Activated naive CD4-positive, alpha-beta T cell treated with anti-CD3 and anti-CD28 coated beads, Interleukin-2, amount 10 ng/mL, durations not matched to agents 7 days and 5 days (primary cell): ENCODE measurements at places on chromosomes 1 and 21.
A peak's percentile ranks its signal among the peaks of the same experiment; 100 is the strongest.

GRCh38 chr1:22283596-22283995 lies 140.7 kb upstream of the WNT4 start:
- no peak for DNase-seq

DNA sequence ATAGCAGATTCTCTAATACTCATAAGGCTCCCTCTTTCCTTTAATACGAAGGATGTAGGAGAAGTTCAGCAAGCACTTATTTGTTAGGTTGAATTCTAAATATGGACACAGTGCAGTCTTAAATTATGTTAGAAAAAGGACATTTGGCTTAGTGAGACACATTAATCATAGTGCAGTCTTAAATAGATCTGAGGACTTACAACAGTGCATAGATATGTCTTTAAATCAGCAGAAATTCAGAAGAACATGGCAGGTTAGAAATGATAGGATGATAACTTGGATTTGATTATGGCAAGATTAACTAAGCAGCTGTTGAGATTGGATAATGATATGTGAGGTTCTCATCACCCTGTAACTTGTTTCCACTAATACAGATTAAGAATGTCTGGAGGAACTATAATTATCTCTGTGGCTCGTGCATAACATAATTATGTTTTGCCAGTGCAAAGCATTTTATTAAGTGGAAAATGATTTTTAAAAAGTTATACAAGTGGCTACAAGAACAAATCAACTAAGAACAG lies 485.9 kb downstream of the USP25 start:
- DNase-seq = no peak

DNA sequence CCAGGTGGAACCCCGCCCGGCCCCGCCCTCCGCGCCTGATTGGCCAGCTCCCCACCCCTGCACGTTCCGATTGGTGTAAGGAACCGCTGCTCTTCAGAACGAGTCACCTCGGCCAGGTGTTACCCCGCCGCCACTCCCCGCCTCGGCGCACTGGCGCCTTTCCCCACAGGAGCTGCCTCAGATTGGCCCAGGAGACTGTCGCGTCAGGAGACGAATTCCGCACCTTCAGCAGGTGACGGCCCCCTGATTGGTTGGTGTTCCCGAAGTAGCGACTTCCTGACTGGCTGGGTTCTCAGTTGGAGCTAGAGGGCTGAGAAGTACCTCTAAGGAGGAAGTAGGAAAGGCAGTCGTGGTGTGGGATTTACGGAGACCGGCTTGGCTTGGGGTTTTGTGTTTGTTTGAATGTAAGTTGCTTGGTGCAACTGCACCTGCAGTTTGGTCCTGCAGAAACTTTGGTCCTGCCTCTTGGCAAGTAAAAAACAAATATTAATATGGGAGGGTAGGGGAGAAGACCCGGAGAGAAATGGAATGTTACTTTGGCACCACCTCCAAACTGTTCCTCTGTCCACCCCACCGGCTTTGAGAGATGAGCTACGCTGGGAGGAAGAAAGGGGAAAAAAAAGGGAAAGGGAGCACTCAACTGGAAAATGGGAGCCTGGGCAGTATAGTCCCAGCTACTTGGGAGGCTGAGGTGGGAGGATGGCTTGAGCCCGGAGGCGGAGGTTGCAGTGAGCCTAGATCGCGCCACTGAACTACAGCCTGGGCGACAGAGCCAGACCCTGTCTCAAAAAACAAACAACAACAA lies 415 bp upstream of the F11R start:
- peak; percentile 93 for DNase-seq

GRCh38 chr1:43930168-43930948 lies 3.2 kb upstream of the ARTN start:
- peak; percentile 42 for DNase-seq

DNA sequence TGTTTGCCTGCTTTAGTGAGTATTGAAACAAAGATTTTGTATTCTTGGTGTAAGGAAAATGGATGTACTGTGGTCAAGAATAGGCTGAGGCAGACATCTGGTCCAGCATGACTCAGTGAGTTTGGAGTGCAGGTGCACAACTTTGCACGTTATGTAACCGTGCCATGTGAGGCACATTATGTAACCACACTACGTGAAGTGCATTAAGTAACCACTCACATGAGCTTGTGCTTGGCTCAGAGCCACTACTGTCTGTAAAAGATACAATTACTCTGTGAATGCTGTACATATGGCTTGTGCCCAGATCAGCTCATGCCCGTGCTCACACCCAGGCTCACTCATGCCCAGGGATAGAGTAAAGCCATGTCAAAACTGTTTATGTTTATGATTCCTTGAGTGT lies 216.8 kb downstream of the CTH start:
- DNase-seq = no peak

GRCh38 chr1:183070923-183071618 lies 47.9 kb downstream of the LAMC1 start:
- DNase-seq = no peak

DNA sequence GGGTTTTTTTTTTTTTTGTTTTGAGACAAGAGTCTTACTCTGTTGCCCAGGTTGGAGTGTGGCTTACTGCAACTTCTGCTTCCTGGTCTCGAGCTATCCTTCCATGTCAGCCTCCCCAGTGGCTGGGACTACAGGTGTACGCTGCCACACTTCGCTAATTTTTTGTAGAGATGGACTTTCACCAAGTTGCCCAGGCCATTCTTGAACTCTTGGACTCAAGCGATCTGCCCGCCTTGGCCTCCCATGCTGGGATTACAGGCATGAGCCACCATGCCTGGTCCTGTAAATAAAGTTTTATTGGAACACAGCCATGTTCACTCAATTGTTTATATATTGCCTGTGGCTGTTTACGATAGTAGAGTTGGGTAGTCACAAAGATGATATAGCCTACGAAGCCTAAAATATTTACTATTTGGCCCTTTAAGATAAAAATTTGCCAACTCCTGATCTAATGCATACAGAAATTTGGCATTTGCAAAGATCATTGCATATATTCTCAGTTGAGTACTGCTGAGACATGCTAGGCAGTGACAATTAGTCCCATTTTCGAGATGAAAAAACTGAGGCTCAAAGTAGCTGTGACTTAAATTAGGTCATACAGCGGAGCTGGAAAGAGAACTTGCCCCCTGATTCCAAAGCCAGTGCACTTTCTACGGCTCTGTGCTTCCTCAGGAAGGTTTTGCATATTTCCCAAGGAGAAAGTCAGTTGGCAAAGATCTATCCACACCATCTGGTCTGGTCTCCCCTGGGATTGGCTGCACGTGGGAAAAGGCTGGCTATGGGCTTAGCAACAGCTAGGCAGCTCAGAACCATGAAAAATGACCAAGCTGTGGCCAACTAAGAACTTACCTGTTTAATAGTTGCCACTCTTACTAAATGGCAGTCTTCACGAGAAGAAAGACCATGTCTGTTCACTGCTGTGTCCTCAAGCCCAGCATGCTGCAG lies 19.4 kb downstream of the MECR start:
- DNase-seq = no peak
